Activated CD4-positive, alpha-beta memory T cell treated with anti-CD3 and anti-CD28 coated beads, Interleukin-2, amount 10 ng/mL, durations not matched to agents 7 days and 5 days (primary cell): ENCODE measurements at places on chromosomes 5 and 9. TPM values are rescaled to one million over a fixed set of nuclear protein-coding genes. Genes with fewer than 3 reads are reported as not detected.
A peak's percentile ranks its signal among the peaks of the same experiment; 100 is the strongest.

SLC1A3 gene
- total RNA-seq, result not detected

C9orf50 gene
- not detected for total RNA-seq

PCDHGB1 gene
- total RNA-seq, result not detected

NEUROG1 gene
- total RNA-seq, result not detected

DBH gene
- not detected for total RNA-seq

ARL14EPL gene
- not detected for total RNA-seq

ACOT12 gene
- not detected for total RNA-seq

PCDHB8 gene
- total RNA-seq, result not detected

EGFLAM gene
- total RNA-seq, result not detected

- peaks cover 7% of the 10 kb centered on the region for H3K4me1 ChIP-seq
- no peak overlapping the region for H3K27ac ChIP-seq
- DNase-seq, result no peak
- H3K27me3 ChIP-seq, result peaks cover 6% of the 10 kb centered on the region
- no peak overlapping the region for H3K4me3 ChIP-seq
- H3K36me3 ChIP-seq, result no peaks in the 10 kb centered on the region
Observed at GRCh38 chr9:21682981-21683380, 119.5 kb upstream of the MTAP start.

- H3K36me3 ChIP-seq, result no peaks in the 10 kb centered on the region
- peaks cover 43% of the 10 kb centered on the region for H3K4me1 ChIP-seq
- peak; percentile 85 for DNase-seq
- H3K27ac ChIP-seq, result peak overlapping the region; percentile 98
Observed at GRCh38 chr9:126722922-126723806, 81.7 kb upstream of the ZBTB43 start.

GRCh38 chr5:71834601-71835000 is 115.5 kb downstream of the CARTPT start:
- no peak overlapping the region for H3K27ac ChIP-seq
- no peaks in the 10 kb centered on the region for H3K27me3 ChIP-seq
- H3K36me3 ChIP-seq, result no peaks in the 10 kb centered on the region
- no peak for DNase-seq

GRCh38 chr5:67581203-67581602 is 384.6 kb upstream of the CD180 start:
- no peak for DNase-seq
- H3K4me1 ChIP-seq, result no peaks in the 10 kb centered on the region
- H3K36me3 ChIP-seq, result no peaks in the 10 kb centered on the region
- H3K4me3 ChIP-seq, result no peak overlapping the region
- H3K27ac ChIP-seq, result no peak overlapping the region

DNA sequence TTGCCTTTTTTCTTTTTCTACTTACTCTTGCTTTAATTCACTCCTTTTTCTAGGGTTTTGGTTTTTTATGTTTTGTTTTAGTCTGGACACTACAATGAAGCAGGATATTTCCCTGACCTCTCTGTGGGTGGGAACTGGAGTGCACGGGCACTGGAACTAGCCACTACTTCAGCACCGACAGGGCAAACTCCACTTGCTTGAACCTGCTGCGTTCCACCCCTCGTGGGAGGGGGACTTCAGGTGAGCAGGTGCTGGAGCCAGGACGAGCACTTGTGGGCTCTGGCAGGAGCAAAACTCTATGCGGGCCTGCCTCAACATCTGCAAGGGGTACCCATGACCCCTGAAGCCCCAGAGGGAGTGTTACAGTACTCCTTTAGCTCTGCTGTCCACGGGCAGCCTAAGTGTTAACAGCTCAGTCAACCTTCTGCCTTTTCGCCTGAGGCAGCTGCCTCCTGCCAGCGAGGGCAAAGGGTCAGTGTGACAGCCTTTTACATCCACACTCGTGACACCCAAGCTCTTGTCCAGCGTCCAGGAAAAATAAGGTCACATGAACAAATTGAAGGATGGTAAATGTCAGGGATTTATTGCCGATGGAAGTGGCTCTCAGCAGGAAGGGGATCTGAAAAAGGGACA is 144.1 kb upstream of the NFIL3 start:
- H3K27me3 ChIP-seq, result peaks cover 25% of the 10 kb centered on the region
- H3K27ac ChIP-seq, result no peak overlapping the region
- no peaks in the 10 kb centered on the region for H3K36me3 ChIP-seq

DNA sequence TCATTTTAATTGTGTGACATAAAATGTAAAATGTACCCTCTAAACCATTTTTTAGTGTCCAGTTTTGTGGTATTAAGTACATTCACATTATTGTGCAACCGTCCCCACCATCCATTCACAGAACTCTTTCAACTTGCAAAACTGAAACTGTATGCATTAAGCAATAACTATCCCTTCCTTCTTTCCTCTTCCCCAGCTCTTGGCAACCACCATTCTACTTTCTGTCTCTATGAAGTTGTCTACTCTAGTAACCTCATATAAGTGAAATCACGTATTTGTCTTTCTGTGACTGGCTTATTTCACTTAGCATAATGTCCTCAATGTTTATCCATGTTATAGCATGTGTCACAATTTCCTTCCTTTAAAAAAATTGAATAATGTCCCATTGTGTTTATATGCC is 142.4 kb downstream of the C9orf152 start:
- no peak for DNase-seq
- H3K27ac ChIP-seq, result no peak overlapping the region
- peaks cover 37% of the 10 kb centered on the region for H3K36me3 ChIP-seq
- H3K4me3 ChIP-seq, result no peak overlapping the region

DNA sequence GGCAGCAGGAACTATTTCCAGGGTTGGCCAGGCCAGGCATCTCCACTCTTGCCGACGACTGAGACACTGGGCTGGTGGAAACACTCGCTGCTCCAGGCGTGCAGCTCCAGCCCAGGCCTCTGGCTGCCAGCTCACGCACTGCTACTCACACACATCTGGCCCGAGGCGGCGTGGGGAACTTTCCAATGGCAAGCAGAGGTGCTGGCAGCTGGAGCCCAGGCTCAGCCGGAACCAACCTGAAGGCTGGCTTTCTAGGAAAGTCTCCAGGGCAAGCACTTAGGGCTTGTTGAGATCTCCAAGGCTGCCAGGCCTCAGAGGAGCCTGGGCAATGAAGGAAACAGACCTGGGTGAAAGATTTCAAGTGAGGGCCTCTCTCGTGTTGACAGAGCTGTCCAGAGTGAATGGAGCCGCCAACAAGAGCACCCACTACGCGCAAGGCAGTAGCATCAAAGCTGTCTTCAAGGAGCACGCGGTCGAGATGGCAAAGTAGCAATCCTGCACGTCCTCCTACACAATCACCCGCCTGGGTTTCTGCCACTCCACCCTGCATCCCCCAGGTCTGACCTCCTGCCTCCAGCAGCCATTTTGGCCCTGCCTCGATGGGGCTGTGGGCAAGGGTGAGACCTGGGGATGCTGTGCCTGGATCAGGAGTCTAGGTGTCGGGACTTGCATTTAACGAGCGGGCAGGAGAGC is 14.4 kb downstream of the SH3PXD2B start:
- H3K4me1 ChIP-seq, result peaks cover 15% of the 10 kb centered on the region
- no peak overlapping the region for H3K27ac ChIP-seq
- no peak overlapping the region for H3K4me3 ChIP-seq
- H3K36me3 ChIP-seq, result no peaks in the 10 kb centered on the region
- no peak for DNase-seq

DNA sequence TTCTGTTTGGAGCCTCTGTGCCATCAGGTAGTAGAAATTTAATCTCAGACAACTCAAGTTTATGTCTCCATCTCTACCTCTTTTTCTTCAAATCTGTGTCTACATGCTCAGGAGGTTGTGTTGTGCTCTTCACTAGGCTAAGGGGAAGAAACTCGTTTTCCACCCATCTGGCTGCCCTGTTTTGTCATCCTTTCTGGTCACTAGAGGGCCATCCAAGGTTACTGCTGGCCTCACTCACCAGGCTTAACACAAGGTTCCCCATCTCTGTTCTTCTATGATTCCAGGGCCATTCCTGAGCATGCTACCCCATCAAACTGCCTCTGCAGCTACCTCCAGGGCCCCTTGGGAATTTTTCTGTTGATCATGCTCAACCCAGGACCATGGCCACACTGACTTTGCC is 213.3 kb upstream of the FBXL7 start:
- no peaks in the 10 kb centered on the region for H3K36me3 ChIP-seq
- DNase-seq, result no peak
- H3K27ac ChIP-seq, result no peak overlapping the region
- no peaks in the 10 kb centered on the region for H3K27me3 ChIP-seq
- no peak overlapping the region for H3K4me3 ChIP-seq

DNA sequence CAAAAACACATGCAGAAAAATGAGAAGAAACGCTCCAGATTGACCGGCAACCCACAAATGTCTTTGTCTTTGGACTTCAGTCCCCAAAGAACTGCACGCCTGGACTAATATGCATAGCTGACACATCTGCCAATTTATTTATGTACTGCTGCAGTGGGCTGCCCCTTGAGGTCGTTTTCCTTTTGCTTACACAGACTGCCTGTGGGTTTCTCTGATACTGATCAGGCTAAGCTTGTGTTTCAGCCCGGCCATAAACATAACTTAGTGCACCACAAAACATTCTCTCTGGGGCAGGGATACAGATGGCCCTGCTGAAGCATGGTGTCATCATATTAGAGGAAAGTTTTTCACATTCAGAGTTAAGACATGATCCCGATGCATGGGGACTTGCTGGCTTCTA is 75.4 kb downstream of the NUDT12 start:
- no peak overlapping the region for H3K4me3 ChIP-seq
- H3K4me1 ChIP-seq, result no peaks in the 10 kb centered on the region
- no peak overlapping the region for H3K27ac ChIP-seq
- no peak for DNase-seq

DNA sequence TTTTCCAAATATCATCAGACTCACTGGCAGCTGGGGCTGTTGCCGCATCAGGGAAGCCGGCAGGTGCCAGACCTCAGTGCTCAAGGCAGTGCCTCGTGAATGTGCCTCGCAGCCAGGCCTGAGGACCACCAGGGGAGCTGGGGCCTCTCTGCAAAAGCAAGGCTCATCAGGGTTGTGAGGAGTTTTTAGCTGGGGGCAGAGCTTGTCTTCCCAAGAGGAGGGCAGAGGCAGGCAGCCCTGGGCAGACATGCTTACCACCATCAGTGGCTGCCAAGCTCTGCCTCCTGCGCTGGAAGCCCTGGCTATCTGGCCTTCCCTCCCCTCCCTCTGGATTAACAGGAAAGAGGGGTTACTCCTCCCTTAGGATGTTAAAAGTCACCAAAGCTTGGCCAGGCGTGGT is 8.8 kb upstream of the TBC1D9B start:
- H3K27me3 ChIP-seq, result peaks cover 3% of the 10 kb centered on the region
- H3K36me3 ChIP-seq, result no peaks in the 10 kb centered on the region
- no peaks in the 10 kb centered on the region for H3K4me1 ChIP-seq
- H3K27ac ChIP-seq, result no peak overlapping the region

DNA sequence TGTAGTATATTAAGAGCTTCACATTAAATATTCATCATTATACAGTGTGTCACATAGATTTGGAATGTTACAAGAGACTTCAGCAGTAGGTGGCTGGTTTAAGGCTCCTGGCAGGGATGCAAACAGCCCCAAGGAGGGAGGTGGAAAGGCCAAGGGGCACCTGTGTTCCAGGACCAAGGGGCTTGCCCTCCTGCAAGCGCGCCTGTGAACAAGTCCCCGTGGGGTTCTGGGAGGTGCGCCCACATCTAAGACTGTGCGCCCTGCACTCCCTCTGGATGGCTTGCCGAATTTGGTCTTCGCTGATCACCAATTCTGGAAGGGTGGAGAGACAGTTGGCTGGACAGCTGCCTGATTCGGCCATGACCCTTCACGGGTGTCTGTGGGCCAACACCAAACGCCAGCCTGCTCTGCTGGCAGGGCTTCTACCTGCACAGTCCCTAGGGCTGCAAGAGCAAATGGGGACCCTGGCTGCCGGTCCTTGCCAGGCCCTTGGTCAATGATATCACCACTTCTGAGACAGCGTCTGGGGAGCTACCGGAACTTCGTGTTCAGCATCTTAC is 12.1 kb upstream of the SLC25A51 start:
- DNase-seq, result no peak
- peaks cover 5% of the 10 kb centered on the region for H3K4me1 ChIP-seq
- no peaks in the 10 kb centered on the region for H3K27me3 ChIP-seq
- H3K27ac ChIP-seq, result no peak overlapping the region
- no peak overlapping the region for H3K4me3 ChIP-seq
